ENCODE measurements at places on chromosomes 11 and 22.
A peak's percentile ranks its signal among the peaks of the same experiment; 100 is the strongest.

- DNase-seq = no peak
Measured at GRCh38 chr11:77109236-77110019, 6.8 kb downstream of the OMP start.

DNA sequence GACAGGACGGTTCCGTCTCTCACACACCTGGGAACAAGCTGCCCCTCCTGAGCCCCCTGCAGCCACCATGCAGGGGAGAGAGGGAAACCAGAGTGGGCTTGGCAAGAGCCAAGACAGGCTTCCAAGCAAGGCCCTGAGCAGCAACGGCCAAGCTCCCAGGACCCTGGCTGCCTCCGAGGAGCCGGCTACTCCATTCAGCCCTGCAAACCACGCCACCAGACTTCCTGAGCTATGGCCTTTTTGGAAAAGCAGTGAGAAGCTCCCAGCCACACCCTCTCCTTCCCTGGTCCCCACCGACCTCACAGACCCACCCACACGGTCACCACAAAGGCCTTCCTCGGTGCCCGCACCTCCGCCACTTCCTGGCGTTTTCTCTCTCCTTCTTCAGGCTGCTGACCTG lies 479.0 kb downstream of the BRD1 start:
- DNase-seq = no peak

DNA sequence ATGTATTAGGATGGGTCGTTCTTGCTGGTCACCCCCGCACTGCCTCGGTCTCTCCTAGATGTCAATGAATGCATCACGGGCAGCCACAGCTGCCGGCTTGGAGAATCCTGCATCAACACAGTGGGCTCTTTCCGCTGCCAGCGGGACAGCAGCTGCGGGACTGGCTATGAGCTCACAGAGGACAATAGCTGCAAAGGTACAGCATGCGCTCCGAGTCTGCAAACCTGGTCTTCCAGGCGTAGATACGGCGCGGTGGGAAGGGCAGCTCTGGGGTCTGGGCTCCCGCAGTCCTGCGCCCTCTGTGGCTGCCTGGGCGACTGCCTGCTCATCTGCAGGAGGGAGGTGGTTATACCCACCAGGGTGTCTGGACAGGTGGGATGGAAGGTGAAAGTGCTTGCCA lies 31.0 kb downstream of the FBLN1 start:
- DNase-seq = no peak

GRCh38 chr11:2741377-2742131 lies 41.8 kb upstream of the KCNQ1OT1 start:
- DNase-seq = no peak

GRCh38 chr11:12842933-12843636 lies 166.0 kb upstream of the RASSF10 start:
- peak; percentile 91 for DNase-seq

GRCh38 chr11:12393691-12394090 lies 16.3 kb downstream of the PARVA start:
- DNase-seq = no peak

- no peak for DNase-seq
Measured at GRCh38 chr11:6587360-6587953, 16.0 kb downstream of the RRP8 start.

DNA sequence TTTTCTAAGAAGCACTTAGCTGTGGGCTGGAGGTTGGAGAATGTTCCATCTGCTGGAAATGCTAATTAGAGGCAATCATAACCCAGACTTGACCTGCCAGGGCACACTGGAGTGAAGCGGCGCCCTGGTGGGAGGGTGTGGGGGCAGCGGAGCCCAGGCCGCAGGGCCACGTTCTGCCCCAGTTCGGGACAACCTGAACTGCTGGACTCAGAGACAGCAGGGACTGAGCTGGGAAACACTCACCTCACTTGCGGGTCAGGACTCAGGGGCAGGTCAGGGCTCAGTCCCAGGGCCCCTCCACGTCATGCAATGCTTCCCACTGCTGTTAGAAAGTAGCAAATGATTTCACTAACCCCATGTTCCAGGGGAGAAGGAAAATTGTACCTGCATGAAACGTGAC lies 316.4 kb downstream of the NTM start:
- no peak for DNase-seq

DNA sequence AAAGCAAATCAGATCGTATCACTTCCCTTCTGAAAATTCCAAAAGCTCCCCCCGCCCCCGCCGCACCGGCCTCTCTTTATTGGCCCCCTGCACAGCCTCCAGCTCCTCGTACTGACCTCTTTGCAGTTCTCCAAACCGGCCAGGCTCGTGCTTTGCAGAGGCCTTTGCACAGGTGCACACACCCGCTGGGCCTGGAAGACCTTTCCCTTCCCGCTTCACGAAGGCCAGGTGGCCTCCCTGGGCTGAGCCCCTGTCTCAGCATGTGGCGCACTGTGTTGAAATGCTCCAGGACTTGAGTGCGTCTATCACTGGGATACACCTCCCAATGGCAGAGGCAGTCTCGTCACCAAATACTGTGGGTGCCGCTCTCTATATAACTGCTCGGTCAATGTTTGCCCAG lies 13.2 kb upstream of the ADA2 start:
- no peak for DNase-seq

DNA sequence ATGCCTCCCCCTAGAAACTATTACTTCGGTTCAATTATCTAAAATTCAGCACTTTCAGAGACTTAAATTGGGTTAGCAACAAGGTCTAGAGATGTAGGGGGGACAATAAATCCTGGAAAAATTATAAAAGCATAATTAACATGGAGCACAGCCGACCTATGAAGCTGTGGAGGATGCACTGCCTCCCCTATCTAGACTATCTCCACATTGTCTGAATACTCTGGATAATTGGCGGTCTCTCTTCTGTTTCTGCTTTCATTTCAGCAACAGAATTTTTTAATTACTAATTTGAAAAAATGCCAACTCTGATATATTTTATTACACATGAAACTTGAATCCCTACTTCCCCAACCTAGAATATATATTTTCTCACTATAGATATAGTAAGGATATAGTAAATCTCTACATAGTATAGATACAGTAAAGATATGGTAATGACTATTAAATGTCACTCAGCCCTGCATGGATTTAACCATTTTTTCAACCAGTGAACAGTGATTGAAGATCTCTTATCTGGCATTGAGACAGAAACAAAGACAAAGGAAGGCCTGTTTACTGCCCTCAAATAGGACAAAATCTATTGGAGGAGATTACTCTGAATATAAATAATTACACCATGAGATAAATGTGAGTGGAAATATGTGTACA lies 157.6 kb downstream of the BLID start:
- DNase-seq = no peak

- no peak for DNase-seq
Measured at GRCh38 chr11:69718912-69719311, 15.1 kb upstream of the FGF19 start.

GRCh38 chr22:19998232-19998951 lies 18.2 kb downstream of the ARVCF start:
- DNase-seq = no peak

DNA sequence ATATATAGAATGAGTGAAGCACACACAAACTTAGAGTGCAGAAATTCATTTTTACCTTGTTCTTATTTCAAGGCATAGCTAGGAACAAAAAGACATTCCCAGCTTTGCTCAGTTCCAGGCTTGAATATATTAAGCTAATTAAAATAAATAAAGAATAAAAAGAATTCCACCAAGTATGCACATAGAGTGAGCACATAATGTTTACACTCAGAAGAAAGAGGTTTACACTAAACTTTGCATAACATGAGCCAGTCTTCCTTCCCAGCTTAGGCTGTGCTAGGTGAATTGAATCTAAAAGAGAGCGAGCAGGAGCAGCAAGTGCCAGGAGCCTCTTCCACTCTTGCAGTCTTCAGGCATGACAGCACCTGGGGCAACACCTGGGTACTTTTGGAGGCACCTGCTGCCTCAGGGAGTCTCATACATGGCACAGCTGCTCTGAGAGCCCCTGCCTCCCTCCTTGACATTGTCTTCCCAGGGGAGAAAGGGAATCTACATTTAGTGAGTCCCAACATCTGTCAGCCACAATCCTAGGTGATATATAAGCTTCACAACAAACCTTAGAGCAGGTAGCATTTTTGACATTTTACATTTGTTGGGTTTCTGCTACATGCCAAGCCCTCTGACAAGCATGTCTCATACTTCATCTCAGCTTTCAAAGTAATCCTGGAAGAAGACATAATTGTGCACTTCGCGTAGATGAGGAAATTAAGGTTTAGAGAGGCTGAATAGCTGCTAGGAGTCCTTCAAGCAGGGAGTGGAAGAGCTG lies 732.7 kb upstream of the TENM4 start:
- no peak for DNase-seq

DNA sequence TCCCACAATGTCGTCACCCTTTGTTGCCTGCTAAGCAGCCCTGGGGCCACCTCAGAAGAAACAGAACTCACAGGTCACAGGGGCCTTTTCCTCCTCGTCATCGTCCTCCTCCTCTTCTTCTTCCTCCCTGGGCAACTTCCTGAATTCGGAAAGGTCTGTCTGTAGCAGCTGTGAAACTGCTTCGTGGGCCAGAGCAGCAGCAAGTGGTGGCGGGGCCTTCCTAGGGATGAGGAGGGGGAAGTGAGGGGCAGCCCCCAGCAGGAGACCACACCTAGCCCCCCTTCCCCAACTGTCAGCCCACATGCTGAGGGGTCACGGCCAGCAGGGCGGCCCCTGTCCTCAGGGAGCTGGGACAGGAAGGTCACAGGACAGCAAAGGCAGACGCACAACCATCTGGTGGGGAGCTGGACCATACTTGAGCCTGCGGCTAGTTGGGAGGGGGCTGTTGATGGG lies 13.2 kb downstream of the PPM1F start:
- DNase-seq = no peak

Data from pulmonary artery endothelial cell (primary cell).